Astrocyte (in vitro differentiated cells and primary cell): ENCODE measurements at places on chromosomes 4 and X.
A peak's percentile ranks its signal among the peaks of the same experiment; 100 is the strongest.

DNA sequence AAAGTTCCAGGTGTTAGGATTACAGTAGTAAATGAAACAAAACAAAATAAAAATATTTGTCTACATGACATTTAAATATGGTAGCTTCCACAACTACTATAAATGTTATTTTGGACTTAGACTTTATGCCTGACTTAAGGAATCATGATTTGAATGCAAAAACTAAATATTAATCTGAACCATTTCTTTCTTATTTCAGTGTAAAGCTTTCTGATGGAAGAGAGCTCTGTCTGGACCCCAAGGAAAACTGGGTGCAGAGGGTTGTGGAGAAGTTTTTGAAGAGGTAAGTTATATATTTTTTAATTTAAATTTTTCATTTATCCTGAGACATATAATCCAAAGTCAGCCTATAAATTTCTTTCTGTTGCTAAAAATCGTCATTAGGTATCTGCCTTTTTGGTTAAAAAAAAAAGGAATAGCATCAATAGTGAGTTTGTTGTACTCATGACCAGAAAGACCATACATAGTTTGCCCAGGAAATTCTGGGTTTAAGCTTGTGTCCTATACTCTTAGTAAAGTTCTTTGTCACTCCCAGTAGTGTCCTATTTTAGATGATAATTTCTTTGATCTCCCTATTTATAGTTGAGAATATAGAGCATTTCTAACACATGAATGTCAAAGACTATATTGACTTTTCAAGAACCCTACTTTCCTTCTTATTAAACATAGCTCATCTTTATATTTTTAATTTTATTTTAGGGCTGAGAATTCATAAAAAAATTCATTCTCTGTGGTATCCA is 1.6 kb downstream of the CXCL8 start:
- no peak for DNase-seq

DNA sequence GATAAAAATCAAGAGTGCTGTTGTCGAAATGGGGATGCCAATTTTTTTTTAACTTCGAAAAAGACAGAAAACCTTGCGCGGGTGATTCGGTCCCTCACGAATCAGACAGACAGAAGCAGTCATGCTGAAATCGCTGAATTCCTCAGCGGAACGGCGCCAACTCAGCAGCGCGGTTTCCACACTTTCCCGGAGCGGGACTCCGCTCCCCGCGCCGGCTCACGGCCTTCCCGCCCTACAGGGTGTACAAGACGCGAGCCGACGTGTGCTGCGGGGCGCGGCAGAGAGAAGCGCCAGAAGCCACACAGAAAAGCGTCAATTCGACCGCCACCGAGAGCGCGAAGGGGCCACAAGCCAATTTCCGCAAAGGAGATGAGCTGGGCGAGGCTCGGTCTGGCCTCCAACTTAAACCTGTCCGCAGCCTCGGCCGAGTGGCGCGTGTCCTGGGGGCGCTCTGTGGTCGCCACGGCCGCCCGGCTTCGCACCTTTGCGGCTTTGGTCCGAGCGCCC is 1.3 kb downstream of the NEXMIF start:
- no peak for DNase-seq

DNA sequence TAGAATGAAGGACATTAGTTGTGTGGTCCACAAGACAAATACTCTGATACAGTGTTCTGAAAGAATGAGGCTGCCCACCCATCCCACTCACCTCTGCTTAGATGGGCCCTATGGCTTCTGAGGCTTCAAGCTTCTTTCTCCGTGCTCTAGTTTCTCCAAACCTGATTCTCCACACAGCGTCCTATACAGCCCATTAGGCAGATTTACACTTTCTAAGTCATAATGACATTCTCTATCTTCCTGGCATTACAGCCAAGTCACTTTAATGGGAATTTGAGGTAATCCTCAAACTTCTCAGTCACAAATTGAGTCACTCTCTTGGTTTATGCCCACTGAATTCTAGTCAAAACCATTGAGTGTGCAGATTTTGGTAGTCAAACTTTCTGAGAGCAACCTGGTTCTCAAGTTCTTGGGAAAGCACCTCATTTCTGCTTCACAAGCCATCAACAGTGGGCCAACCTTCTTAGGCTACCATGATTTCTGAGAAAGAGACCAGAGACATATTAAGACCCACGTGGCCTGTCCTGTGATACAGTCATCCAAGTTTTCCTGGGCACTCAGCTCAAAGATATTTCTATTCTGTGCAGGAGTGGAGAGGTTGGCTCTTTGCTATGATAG is 6.2 kb upstream of the SETD7 start:
- no peak for DNase-seq

DNA sequence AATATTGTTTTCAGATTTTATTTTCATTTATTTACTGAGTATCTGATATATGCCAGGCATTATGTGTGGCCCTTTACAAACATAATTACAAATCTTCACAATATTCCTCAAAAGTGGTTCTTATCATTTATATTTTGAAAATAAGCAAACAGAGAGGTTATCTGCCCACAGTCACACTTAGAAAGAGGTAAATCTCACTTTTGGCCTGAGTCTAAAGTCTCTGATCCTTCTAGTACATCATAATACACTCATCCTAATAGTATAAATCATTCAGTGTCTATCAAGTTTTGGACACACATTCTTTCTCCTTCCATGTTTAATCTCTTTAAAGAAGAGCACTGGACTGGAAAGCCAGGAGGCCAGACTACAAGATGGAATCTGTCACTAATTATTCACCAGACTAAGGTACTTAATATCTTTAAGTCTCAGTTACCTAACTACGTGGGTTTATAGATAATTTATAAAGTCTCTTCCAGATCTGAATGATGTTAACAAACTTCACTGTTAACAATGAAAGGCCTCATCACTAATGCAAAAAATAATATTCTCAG is 281.3 kb downstream of the PPP3CA start:
- DNase-seq, result no peak

GRCh38 chr4:46392421-46392820 is 2.5 kb upstream of the GABRA2 start:
- no peak for DNase-seq

DNA sequence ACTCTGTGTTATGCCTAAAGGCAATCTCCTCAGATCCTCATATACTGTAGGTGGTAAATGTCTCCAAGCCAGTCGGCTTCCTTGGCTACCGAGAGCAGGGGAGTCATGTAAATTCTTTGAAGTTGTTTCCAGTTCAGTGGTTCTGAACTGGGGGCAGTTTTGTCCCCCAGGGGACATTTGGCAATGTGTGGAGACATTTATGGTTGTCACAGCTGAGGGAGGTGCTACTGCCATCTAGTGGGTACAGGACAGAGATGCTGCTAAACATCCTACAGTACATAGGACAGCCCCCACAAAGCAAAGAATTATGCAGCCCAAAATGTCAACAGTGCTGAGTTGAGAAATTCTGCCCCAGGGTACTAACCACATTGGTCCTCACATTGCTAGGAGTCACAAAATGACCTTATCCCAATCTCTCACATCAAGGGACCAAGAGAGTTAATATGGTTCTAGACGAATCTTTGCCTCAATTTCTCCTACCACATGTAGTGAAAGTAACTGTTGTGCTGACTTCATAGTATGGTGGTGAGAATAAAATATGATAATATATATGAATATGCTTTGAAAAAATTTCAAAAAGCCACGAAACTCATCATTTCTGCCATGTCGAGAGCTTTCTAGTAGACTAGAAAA is 104.4 kb upstream of the ARHGAP24 start:
- peak; percentile 8 for DNase-seq

- DNase-seq, result no peak
Observed at GRCh38 chr4:2948895-2949781, 14.1 kb downstream of the NOP14 start.

- DNase-seq, result no peak
Observed at GRCh38 chr4:139633661-139634060, 32.0 kb upstream of the MGST2 start.

DNA sequence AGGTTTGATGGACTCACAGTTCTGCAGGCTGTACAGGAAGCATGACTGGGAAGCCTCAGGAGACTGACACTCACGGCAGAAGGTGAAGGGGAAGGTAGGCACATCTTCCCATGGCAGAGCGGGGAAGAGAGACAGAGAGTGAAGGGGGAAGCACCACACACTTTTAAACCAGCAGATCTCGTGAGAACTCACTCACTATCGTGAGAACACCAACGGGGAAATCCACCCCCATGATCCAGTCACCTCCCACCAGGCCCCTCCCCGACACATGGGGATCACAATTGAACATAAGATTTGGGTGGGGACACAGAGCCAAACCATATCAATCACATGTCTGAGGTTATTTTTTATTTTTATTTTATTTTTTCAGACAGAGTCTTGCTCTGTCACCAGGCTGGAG is 4.9 kb upstream of the NAT8L start:
- no peak for DNase-seq

- DNase-seq, result peak; percentile 97
Observed at GRCh38 chrX:42096265-42096920, 173.0 kb upstream of the CASK start.

DNA sequence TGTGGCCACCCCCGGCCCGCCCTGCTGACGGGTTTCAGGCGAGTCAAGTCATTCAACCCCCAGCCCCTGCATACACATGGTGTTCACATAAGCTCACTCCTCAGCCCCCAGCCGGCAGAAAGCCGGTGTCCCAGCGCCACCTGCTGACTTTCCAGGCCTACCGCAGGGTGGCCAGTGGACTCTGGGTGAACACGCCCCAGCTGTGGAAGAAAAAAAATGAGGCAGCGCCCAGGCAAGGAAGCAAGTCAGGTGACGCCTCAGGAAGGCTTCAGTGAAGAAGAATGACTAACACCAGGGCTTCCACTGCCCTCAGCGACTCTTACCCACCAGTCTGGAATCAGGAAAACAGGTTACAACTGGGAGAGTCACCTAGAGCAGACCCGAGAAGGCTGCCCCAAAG is 15.8 kb downstream of the BCAP31 start:
- peak; percentile 74 for DNase-seq

DNA sequence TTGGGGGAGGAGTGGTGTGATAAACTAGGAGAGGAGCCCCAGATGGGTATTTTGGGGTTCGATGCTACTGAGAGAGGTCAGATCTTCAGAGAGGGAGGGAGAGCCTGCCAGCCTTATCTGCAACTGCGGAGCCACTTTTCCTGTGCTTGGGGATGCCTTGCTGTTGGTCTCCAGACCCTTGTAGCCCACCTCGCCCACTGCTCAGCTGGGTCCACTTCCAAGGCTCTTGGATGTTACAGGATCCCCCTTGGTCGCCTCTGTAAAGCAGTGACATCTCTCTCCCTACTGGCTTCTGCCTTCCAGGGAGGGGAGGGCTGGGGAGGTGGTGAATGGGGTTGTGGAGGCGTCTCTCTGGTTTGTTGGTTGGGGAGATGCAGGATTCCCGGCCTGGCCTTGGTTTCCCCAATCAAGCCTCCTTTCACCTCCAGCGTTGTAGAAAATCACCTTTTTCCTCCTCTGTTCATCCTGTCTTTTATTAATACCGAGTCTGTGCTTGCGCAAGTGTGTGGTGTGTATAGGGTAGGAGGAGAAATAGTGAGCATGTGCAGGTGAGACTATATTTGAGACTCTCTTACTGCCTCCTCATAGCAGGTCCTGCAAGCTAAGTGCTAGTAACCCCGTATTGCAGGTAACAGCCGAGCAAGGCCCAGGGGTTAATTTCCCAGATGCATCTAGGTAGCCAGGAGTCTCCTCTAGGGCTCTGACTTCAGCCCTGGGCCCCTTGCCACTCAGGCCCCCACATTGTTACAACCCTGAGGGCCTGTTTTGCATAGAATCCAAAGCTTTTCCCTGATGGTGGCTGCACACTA is 337.4 kb downstream of the ARHGAP10 start:
- DNase-seq, result no peak

GRCh38 chrX:6432226-6432625 is 102.7 kb downstream of the VCX3A start:
- DNase-seq, result no peak
